Right cardiac atrium (tissue), 5 donors: ENCODE measurements at places on chromosomes 16 and 17. TPM values are rescaled to one million over a fixed set of nuclear protein-coding genes. Genes with fewer than 3 reads are reported as not detected.

WNT3 gene
- total RNA-seq = 2.0 TPM

ABCA6 gene
- total RNA-seq = 44.1 TPM

KRTAP9-8 gene
- total RNA-seq = not detected

- DNase-seq = no peak
These were observed 59.2 kb downstream of the CNGB1 start for GRCh38 chr16:57911743-57912142.

TBC1D3H gene
- total RNA-seq = not detected

GRCh38 chr17:59845595-59846393 lies 46.9 kb downstream of the TUBD1 start:
- no peak for DNase-seq

DNA sequence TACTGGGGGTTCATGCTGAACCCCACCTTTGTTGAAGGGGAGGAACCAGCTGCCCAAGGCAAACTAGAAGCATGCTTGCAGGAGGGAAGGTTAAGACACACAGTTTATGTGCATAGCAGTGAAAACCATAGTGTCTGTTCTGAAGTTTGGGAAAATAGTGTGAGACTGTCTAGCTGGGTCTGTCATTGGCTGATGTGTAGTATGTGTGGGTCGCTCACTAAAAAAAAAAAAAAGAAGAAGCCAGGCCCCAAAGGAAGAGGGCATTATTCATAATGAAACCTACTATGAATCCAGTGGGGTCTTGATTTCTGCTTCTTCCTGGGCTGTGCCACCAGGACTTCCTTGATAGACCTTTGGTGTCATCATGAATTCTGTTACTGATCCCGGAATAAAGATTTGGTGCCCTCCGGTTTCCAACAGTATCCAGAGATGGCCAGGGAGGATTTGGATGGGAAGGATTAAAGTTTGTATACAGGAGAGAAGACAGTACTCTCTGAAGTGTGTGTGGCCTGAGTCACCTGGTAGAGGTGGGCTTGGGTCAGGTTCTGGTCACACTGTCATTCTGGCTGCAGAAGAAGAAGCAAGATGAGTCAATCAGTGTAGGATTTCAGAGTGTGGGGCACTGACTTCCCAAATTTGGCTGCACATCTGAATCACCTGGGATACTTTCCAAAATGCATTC lies 220.3 kb downstream of the PRKCA start:
- no peak for DNase-seq

GRCh38 chr16:54283725-54284318 lies 2.8 kb downstream of the IRX3 start:
- DNase-seq = peak; percentile 27

- DNase-seq = no peak
These were observed 114.0 kb downstream of the FTO start for GRCh38 chr16:53817812-53818550.

KRT17 gene
- not detected for total RNA-seq

- DNase-seq = no peak
These were observed 24.6 kb downstream of the CEP112 start for GRCh38 chr17:66167189-66167815.

DNA sequence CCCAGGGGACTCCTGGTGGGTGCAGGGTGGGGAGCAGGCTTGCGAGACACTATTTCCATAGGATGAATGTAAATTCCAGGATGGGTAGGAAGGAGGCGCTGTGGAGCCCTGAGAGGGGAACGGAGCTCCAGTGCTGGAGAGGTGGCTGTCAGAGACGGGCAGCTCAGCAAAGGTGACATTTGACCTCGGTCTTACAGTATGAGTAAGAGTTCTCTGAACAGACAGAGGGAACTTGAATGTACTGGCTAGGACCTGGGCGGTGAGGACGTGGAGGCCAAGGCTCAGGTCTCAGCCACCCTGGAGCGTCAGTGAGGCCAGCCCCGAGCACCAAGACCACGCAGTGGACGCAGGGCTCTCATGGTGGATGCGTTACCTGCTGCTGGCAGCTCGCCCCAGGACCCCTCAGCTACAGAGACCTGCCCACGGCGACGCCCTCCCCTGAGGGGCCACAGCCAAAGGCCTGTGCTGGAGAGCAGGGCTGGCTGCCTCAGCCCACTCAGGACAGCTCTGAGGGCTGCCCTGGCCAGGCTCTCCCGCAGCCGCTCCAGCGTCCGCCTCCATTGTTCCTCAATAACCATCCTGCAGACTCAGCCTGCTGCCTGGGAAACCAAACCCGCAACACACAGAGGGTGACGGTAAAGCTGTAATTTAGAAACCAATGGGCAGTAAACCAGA lies 65.9 kb upstream of the TNRC6C start:
- DNase-seq = peak; percentile 45
